ENCODE measurements at places on chromosomes 5 and 9. TPM values are rescaled to one million over a fixed set of nuclear protein-coding genes. Genes with fewer than 3 reads are reported as not detected.

TTLL11 gene
- 4.6 TPM for total RNA-seq

PCDH1 gene
- 5.6 TPM for total RNA-seq

LRRC19 gene
- not detected for total RNA-seq

ZBED3 gene
- 0.49 TPM for total RNA-seq

CKMT2 gene
- not detected for total RNA-seq

SEMA5A gene
- 1.7 TPM for total RNA-seq

SPATA31C1 gene
- not detected for total RNA-seq

WDR31 gene
- 0.27 TPM for total RNA-seq

AIF1L gene
- total RNA-seq, result 1.9 TPM

OGN gene
- not detected for total RNA-seq

ECM2 gene
- total RNA-seq, result 0.84 TPM

GAPT gene
- not detected for total RNA-seq

SLC6A7 gene
- not detected for total RNA-seq

RLN2 gene
- total RNA-seq, result 0.15 TPM

FAM240B gene
- not detected for total RNA-seq

PCDHB6 gene
- not detected for total RNA-seq

CNTNAP3B gene
- 1.4 TPM for total RNA-seq

PDE6A gene
- under 0.01 TPM for total RNA-seq

C9orf50 gene
- not detected for total RNA-seq

Measured in hair follicular keratinocyte (primary cell).